ENCODE measurements at places on chromosomes 4 and X.

- DNase-seq: no peak
Observed at GRCh38 chr4:152064753-152065152, 303.9 kb upstream of the GATB start.

DNA sequence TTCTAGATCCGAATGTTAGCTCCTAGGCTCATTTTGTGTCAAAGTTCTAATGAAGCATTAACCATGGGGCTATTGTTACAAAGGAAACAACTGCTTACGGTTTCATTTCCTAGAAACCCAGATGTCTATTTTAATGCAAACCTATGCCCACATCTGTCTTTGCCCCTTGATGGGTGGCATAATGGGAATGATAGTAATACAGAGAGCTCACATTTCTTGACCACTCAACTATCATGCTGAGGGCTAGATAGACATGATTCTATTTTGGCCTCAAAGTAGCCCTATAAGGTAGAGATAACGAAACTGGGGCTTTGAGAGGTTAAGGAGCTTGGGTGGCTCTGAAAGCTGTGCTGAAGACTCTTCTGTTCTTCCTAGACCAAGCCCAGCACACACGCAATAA lies 1.9 kb downstream of the TLR7 start:
- DNase-seq: no peak

DNA sequence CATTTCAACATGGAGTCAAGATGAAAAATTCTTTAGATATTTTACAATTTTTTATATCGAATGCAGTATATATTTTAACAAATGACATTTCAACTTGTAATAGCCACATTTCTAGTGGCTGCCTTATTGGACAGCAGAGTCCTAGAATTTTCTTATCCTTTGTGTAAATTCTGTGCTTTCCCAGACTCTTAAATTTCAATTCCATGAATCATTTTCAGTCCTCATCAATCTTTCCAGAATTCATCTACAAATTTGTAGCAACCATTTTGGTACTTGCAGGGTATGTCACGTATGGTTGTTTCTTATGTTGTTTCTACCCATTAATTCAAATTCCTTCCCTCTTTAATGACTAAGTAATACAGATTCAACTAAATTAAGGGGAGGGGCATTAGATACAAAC lies 2.7 kb downstream of the PAICS start:
- DNase-seq: no peak

- DNase-seq: no peak
Observed at GRCh38 chr4:82754513-82755165, 44.0 kb downstream of the SCD5 start.

DNA sequence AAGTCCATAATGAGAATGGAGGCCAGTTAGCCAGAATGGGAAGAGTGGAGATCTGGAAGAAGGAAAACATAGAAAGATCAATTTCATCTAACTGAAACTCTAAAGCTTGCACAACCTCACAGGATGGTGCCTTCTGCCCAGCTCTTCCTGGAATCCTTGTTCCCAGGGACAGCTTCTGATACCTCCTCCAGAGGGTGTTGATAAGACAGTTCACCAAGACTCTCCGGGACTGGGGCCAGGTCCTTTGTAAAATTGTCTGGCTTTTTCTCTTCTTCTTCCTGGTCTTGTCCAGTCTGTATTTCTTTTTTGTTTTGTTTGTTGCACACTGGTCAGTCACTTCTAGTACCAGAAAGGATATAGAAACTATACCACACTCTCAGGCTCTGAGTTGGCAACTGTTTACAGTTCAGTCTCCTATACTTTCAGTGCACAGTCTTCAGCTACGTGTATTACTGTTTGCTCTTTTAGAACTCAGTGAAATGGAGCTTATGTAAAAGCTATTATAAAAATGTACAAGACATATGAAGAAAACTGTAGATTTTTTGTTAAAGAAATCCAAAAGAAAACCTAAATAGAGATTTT lies 142.8 kb upstream of the RPL34 start:
- DNase-seq: no peak

DNA sequence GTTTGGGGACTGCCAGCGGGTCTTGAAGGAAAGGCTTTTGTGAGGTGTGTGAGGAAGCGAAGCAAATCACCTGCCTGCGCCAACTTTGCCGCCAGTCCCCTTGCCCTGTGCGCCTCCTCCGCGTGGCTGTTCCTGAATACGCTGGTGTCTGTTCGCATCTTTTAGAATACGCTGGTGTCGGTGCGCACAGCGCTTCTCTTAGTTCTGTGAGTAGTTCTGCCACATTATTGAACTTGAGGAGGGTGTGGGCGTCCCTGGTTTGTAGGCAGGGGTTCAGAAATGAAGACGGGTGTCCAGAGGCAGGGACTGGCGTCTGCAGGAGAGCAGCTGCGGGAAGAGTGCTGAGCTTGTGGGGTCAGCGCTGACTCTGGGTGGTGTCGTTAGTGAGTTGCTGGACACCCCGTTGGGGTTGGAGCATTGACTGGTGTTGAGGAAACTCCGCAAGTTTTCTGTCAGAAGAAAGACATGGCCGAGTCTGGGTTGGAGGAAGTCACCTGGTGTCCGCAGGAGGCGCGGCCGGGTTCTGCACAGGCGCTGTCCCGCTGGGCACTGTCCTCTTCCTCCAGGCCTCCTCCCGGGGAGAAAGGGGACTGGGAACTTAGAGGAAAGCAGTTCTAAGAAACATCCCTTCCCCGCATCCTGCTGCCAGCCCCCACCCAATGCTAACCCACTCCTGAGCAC lies 930 bp downstream of the ZNF718 start:
- no peak for DNase-seq

DNA sequence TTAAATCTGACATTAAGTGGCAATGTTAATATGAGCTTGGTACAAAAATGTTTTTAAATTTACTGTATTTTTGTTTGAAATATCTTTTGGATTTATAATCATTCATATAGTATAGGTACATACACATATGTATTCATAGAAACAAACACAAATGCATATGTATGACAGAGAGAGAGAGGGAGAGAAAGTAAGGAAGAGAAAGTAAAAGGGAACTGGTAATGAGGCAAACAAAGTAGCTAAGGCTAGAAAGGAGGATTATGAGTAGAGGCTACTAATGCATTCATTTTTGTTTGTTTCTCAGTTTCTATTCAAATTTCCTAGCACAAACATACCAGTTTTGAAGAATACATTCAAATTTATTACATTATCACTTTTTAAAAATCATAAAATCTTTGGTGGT lies 132.4 kb downstream of the GLRA3 start:
- DNase-seq: no peak

DNA sequence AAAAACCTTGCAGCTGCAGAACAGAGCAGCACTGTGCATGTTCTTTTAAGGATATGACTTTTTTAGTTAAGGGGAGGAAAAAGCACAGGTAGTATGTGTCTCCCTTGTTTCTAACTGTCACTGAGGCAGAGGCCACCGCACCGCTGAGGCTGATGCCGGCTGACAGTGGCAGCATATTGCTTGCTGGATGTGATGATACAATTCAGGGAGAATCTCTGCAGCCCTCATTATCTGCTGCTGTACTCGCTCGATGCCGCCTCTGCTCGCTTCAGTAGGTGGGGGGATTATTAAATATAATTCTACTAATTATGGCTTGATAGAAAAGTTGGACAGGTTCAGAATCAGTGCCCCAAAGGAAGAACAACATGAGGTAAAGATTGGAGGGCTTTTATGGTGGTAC lies 378.8 kb upstream of the NOCT start:
- no peak for DNase-seq

DNA sequence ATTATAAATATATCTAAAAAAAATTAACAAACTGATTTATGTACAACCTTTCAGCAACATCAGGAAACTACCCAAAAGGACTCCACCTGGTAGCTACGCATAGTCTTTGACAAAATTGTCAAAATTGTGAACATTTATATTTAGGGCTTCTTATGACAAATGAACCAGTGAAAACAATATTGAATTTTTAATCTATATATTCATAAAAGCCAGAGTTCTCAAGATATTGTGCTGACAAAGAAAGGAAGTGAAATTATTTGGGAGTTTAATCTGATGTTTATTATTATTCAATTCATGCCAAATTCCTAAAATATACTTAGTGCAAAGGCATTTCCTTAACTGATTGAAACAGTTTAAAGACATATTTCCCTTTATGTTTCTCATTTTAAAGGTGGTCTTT lies 5.3 kb upstream of the SULT1B1 start:
- DNase-seq: no peak

DNA sequence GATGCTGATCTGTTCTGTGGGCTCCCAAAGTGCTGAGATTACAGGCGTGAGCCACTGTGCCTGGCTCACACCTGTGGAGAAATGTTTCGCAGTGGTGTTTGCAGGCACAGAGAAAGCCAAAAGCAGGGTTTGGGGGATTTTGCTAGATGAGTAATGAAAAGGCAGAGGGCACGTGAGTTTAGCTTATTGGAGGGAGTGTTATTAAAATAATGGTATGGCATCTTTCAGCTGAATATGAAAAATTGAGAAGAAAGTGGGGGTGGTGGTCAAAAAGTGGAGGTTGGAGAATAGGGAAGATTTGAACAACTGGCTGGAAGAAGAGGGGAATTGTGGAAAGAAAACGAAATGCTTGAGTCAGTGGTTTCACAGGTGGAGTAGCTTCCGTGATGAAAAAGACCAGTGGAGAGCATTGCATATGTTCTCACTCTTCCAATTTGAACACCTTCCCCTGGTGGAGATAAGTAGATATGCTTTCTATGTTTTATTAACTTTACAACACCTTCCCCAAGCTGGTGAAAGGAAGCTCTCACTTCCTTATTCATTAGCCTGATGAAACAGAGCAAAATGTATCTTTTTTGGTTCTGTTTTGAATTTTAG lies 1.1 kb upstream of the CHST7 start:
- no peak for DNase-seq

GRCh38 chrX:145821291-145821897 lies 3.8 kb downstream of the SLITRK2 start:
- DNase-seq: no peak

- no peak for DNase-seq
Observed at GRCh38 chr4:168739886-168740285, 243.0 kb downstream of the PALLD start.

- DNase-seq: no peak
Observed at GRCh38 chr4:172786039-172786792, 382.4 kb upstream of the GALNT7 start.

- DNase-seq: no peak
Observed at GRCh38 chr4:74202062-74202586, 44.2 kb downstream of the MTHFD2L start.

DNA sequence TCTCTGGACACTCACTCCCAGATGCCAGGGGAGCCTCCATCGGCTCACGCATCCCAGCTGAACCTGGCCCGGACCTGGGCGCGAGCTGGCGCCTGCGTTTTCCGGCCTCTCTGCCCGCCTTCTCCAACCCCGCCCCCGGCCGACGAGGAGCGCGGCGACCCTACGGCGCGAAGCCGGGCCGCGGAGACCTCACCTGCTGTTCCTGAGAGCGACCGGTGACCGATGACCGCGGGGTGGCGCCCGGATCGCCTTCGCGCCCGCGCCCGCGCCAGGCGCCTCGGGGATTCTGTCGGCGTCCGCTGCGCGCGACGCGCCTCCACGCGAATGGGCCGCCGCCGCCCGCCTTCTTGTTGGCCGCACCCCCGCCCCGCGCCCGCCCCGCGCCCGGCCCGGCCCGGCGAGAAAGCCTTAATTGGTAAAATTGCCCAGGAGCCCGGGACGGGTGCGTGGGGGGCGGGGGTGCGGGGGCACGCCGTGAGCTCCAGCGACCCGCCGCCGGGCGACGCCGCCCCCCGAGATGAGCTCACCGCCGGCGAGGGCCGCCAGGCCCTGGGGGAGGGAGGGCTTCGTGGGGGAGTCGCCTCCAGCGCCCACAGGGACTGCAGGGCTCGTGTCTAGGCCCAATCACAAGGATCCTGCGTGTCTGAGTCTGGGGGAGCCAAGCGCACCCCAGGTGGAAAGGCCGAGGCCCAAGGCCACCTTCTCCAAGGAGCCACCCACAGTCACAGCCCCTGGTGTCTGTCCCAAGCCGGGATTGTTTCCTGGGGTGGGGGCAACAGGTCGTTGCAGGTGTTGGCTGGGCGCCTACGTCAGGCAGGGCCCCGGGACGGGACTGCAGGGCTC lies at the start of gene FLNA:
TSS of gene FLNA (minus strand) at position 322 of the 843 bp plus-strand sequence. CDS start 3,389 bp downstream, outside the sequence.
- DNase-seq: peak; percentile 45

GRCh38 chrX:67734111-67734753 lies 190.4 kb downstream of the AR start:
- no peak for DNase-seq

GRCh38 chrX:45524296-45524695 lies 323.6 kb upstream of the DIPK2B start:
- DNase-seq: no peak

DNA sequence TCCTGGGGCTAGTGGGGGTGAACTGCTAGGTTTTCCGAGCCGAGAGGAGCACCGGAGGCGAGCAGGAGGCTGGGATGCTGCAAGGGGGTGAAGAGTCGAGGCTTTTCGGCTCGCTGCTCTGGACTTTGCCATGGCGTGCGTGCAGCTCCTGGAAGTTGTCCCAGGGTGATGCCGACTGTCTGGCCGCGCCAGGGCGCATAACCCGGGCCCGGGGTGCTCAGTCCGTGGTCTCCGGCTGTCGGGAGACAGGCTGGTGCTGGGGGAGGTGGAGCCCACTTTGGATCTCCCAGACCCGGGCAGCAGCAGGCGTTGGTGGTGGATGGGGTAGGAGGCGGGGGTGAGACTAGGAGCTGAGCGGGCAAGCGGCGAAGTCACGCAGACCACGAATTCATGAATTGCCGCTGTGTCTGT lies 793 bp downstream of the GRIA3 start:
- DNase-seq: no peak

GRCh38 chrX:11792461-11793421 lies 34.7 kb downstream of the MSL3 start:
- DNase-seq: no peak

- DNase-seq: no peak
Observed at GRCh38 chr4:73701116-73701515, 39.3 kb upstream of the CXCL8 start.

DNA sequence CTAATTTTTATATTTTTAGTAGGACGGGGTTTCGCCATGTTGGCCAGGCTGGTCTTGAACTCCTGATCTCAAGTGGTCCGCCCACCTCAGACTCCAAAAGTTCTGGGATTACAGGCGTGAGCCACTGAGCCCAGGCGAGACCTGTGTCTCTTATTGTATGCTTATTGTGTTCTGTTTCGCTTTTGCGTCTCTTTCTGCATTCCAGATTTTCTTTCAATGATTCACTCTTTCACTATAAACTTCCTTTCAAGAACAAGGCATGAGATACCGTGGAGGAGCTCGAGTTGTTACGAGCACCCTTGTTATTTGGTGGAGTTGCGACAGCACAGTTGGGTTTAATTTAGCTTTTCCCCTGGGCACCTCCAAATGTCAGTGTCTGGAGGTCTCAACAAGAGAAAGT lies 366.7 kb upstream of the FAT1 start:
- no peak for DNase-seq

All from NCI-H1930 (cell line).